ENCODE measurements at places on chromosomes 3 and 15.

- no peak for DNase-seq
These were observed 28.7 kb upstream of the PLOD2 start for GRCh38 chr3:146189519-146190173.

DNA sequence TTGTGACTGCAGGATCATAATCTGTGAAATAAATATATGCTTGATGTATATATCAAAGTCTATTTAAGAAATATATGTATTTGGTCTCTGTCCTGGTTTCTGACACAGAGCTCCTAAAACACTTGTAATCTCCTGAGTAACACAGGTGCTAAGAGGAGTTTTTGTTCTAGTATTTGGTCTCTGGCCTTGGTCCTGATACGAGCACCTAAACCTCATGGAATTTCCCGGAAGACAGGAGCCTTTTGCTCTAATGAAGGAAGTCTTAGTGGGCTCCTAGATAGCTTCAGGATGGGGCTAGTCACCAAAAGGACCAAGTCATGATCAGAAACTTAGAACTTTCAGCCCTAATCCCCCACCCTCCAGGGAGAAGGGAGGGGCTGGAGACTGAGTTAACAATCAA is 19.2 kb upstream of the MUSTN1 start:
- DNase-seq = no peak

- DNase-seq = no peak
These were observed 157.3 kb downstream of the IGF1R start for GRCh38 chr15:98805434-98806274.

DNA sequence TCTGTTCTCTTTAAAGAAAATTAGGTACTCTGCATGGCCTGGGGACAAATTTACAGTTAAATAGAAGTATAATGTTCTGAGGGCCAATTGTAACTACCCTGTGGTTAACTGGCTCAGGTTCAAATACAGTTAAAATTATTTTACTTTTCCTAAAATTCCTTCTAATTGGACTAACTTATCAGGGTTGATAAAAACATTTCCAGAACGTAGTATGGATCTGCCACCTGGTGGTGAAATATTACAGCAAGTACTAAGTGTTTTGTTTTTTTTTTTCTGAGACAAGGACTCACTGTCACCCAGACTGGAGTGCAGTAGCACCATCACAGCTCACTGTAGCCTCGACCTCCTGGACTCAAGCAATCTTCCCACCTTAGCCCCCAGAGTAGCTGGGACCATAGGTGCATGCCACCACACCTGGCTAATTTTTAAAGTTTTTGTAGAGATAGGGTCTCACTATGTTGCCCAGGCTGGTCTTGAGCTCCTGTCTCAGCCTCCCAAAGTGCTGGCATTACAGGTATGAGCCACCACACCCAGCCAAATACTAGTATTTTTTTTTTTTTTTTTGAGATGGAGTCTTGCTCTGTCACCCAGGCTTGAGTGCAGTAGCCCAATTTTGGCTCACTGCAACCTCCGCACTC is 29.2 kb downstream of the NEO1 start:
- DNase-seq = no peak

DNA sequence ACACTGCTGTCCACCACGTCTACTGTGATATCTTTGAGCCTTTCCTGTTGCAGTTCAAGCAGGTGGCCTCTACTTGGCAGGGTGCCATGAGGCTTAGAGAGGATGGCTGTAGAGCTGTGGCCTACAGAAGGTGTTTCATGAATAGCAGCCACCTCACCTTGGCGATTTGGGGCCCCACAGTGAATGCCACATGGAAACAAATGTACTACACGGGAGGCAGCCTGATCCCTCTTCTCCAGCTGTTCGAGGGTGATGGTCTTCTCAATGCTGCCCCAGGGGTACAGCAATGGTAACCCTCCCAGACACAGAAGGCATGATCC is 70.7 kb downstream of the FAM43A start:
- no peak for DNase-seq

GRCh38 chr3:45910892-45911291 is 24.5 kb downstream of the CCR9 start:
- no peak for DNase-seq

DNA sequence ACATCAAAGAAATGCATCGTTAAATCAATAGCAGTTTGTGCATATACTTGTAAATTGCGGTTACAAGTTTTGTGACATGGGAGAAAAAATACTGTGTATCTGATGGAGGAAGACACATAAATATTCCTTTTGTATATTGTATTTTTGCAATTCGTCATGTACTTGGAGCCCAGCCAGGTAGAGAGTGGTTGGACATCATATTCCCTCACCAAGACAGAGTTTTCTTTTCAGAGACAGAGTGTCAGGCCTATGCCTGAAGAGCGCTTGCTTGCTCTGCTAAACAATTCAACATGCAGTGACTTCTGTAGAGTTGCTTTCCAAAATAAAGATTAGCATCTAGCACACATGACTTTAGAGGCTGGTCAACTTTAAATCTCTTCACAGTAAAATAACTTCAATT is 24.8 kb upstream of the MEIS2 start:
- DNase-seq = no peak

- peak; percentile 100 for DNase-seq
These were observed at the start of gene ZBTB11 for GRCh38 chr3:101676765-101677435. ZBTB11 (minus strand) TSS chr3:101677132; CDS start chr3:101676914, 218 bp downstream.

DNA sequence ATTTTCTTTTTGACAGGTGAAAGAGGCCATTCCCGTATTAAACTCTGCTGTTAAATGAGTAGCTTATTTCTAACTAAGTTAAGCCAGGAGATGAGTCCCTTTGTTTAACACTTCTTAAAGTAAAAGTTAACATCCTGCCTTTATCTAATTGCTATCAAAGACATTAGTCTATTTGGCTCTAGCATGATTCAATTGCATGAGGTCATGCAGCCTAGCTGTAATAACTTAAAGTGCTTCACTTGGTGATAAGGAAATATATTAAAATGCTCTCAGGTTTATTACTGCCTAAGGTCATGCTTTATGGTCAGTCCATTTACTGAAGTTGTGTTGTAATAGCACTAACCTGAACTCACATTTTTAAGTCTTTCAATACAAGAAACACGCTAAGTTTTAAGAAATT is 82.3 kb upstream of the MLF1 start:
- DNase-seq = no peak

GRCh38 chr15:68256675-68257450 is 20.7 kb upstream of the FEM1B start:
- peak; percentile 76 for DNase-seq

DNA sequence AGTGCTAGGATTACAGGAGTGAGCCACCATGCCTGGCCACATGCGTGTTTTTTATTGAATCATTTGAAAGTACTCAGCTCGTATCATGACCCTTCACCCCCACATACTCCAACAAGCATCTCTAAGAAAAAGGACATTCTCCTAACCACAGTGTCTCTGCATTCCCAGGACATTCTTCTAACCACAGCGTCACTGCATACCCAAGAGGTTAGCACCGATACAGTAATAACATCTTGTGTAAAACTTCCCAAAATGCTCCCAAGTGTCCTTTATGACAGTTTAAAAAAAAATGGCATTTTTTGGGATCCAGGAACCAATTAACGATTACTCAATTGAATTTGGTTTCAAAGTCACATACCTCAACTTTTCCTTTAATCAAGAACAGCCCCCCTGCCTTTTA is 39.6 kb downstream of the FLNB start:
- DNase-seq = no peak

DNA sequence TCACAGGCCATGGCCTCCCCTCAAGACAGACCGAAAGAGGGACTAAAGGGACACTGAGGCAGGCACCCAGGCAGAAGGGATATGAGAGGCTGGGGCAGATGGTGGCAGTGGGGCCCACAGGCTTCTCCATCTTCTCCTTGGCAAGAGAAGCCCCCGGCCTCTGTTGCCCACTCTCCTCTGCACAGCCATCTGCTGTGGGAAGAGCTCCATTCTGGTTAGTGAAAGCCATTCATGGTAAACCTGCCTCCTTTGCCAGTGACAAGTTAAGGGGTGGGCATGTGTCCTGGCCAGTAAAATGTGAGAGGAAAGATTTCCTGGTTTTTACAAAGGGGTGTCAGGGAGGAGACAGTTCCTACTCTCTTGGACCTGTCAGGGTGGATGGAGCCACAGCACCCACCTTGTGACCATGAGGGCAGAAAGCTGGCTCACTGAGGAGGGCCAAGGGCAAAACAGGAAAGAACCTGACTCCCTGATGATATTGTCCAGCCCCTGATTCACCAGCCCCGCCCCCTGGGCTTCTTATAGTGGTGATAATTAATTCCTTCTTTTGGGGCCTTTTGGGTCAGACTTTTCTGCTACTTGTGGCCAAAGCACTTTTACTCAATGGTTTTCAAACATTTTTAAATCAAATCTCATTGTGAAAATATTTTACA is 130.4 kb upstream of the SMAD3 start:
- DNase-seq = no peak

DNA sequence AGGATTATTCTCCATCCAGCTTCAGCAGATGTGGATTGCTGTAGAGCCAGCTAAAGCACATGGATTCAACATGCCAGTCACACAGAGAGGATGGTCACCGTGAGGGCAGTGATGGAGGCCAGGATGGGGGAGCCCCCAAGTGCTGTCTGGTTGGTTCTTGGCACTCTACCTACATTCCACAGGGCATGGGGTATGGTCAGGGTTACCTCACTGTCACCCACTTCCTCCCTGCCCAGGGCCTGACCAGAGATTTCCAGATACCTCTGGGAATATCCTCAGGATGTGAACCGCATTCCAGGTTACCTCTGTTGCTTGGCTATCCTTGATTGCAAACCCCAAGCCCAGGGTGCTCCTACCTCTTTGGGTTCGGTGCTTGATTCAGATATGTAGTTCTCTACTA is 147.3 kb upstream of the TRIM42 start:
- no peak for DNase-seq

DNA sequence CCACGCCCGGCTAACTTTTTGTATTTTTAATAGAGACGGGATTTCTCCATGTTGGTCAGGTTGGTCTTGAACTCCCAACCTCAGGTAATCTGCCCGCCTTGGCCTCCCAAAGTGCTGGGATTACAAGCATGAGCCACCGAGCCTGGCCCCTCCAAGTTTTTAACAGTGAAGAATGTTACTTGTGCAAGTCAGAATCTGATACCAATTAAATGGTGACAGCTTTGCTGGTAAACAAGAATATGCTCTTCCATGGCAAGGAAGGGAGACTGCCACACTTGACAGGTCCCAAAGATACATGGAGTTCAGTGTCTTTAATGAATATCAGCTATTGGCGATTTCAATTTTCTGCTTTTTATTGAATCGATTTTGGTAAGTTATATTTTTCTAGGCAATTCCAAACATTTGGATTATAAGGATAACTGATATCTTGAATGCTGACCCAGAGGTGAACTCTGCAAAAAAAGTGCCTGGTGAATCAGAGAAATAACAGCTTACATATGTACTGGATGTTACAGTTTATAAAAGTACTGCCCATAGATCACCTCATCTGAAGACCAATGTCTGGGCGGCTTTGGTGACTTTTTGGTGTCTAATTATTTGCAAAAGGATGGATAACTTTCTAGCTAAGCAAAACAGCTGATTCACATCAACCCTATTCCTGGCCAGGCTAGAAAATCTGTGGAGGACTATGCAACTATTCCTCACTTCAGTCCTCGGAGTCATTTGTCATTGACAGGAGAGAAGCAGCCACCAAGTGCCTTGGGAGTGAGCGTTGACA is 1.2 kb downstream of the PARP16 start:
- DNase-seq = no peak

DNA sequence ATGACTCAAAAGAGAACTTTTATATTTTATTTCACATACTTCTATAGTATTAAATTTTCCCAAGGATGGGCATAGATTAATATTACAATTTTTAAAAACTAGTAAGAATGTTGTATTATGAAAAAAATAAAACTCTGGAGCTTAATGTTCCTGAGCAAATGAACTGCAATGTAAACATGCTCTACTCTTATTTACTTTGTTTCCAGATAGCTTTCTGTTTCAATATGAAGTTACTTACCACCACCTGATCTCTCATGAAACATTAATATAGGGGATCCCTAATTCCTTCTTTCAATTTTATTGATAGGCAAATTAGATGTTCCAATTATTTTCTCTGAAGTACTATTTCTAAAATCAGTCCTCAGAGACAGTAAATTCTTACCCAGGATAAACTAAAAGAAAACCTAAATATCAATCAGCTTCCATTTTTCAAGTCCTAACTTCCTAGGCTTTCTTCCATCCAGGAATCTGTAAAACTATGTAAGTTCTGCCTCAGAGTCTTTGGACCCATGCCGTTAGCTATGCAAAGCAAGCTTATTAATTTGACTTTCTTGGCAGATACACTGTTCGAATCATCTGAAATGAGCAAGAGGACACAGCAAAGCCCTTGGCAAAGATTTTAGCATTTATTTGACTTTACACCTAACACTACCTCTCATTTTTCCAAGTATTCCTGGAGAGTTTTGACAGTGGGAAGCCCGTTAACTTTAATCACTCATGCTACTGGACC is 93.2 kb downstream of the PLCH1 start:
- no peak for DNase-seq

DNA sequence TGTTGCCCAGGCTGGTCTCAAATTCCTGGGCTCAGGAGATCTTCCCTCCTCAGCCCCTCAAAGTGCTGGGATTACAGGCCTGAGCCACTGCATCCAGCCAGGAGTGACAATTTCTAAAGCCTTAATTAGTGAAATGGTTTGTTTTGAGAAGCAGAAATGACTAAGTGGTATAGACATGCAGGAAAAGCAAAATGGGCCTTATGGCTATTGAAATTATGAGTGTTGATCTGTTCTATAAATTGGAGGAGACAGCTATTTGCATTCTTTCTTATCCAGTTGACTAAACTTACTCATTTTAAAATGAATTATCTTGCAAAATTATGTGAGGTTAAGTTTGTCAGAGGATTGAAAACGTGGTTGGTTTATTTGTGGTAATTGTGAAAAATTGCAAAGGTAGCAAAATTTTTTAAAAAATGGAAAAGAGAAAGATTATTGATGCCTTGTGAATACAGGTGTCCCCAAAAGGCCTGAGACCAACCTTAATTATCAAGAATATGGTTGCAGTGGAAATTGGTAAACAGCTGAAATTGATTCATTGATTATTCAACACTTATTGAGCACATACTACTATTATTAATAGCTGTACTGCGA is 7.9 kb downstream of the RAP2B start:
- DNase-seq = no peak

GRCh38 chr3:51977446-51978142 is 2.7 kb downstream of the ABHD14A start:
- DNase-seq = no peak

- DNase-seq = no peak
These were observed 43.2 kb downstream of the IFT80 start for GRCh38 chr3:160355826-160356225.

DNA sequence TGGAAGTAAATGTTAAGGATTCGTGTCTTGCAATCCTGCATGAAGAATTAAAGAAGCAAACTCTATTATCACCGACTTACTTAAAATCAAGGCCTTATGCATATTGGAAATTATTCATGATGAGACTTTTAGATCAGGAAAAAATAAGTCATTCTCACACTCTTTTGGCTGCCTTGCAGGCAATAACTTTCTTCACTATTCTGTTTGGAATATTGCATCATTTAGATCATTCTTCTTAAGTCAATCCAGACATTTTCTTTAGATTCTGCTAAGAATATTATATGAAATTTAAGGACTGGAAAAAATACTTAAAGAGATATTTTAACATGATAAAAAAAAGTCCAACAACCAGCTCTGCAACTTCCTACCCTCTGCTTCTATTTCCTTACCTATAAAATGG is 245.4 kb downstream of the LRRN1 start:
- DNase-seq = no peak

GRCh38 chr3:100830931-100831330 is 121.6 kb downstream of the TFG start:
- no peak for DNase-seq
